Heart right ventricle (tissue), 16 donors: ENCODE measurements at places on chromosomes 7 and 10. TPM values are rescaled to one million over a fixed set of nuclear protein-coding genes. Genes with fewer than 3 reads are reported as not detected.

The LEP gene
- total RNA-seq = 0.23 TPM

- no peak for DNase-seq
Measured at GRCh38 chr10:63584725-63585035, 63.5 kb downstream of the REEP3 start.

GRCh38 chr10:124625831-124626238 lies 118.3 kb downstream of the FAM53B start:
- peak; percentile 45 for DNase-seq

The NKX1-2 gene
- total RNA-seq = not detected

The SPDYE2B gene
- total RNA-seq = not detected

- DNase-seq = no peak
Measured at GRCh38 chr7:49631071-49631815, 142.2 kb upstream of the VWC2 start.

The CLEC5A gene
- total RNA-seq = 0.17 TPM

- no peak for DNase-seq
Measured at GRCh38 chr10:26528048-26528447, 89.9 kb downstream of the APBB1IP start.

- no peak for DNase-seq
Measured at GRCh38 chr10:49050366-49050765, 65.0 kb downstream of the VSTM4 start.

- no peak for DNase-seq
Measured at GRCh38 chr7:106740806-106741205, 79.8 kb upstream of the CCDC71L start.

The STEAP1 gene
- total RNA-seq = 0.31 TPM

DNA sequence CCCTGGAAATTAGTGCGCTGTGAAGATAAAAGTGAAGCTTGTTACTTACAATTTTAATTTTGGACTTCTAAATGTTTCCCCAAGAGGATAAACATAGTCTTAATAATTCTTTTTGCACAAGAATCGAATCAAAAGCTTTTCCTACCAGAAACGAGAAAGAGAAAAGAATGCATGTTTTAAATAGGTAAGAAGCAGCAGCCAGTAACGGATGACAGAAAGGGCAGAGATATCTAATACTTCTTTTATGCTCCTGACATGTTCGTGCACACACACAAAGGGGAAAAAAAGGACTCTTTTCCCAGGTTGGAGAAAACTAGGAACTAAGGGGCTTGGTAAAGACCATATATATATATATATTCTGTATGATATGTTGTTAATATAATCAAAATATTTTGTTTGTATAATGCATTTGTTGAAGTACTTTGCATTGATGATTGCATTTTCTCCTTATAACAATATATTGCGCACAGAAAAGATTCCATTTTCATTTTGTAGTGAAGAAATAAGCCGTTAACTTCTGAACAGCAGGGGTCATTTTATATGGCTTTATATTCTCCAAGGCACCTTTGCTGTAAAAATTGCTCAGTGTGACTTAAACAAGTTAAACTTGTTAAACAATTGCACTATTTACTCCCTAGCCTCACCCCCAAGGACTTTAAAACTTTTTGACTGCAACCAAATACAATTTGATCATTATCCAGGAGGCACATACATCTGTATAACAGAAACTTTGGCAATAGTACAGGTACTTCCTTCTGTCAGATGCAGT lies 2.2 kb downstream of the PRKAR2B start:
- DNase-seq = no peak

- no peak for DNase-seq
Measured at GRCh38 chr7:151838861-151839381, 38.0 kb downstream of the PRKAG2 start.

The HMX3 gene
- total RNA-seq = not detected

The CYP3A7 gene
- total RNA-seq = not detected

GRCh38 chr10:13808556-13809391 lies 222.0 kb downstream of the PRPF18 start:
- no peak for DNase-seq

GRCh38 chr7:155483245-155483644 lies 25.3 kb downstream of the EN2 start:
- DNase-seq = no peak

The TMEM213 gene
- total RNA-seq = not detected

The ACTL6B gene
- not detected for total RNA-seq

DNA sequence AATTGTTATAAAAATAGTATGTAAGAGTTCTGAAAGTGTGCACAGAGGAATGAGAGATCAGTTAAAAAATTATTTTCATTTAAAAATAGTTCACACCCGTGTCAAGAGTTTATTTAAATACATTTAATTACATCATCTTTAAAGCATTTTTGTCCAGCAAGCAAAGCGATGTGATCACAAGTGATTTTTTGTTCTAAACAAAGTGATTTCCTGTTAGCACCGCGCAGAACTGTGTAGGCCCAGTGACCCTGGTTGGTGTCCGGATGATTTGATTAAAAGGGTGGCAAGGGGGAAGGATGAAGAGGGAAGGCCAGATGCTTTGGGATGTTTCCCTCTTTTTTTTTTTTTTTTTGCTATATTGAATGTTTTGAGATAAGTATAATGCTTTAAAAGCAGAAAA lies 227.8 kb upstream of the PITRM1 start:
- DNase-seq = no peak

DNA sequence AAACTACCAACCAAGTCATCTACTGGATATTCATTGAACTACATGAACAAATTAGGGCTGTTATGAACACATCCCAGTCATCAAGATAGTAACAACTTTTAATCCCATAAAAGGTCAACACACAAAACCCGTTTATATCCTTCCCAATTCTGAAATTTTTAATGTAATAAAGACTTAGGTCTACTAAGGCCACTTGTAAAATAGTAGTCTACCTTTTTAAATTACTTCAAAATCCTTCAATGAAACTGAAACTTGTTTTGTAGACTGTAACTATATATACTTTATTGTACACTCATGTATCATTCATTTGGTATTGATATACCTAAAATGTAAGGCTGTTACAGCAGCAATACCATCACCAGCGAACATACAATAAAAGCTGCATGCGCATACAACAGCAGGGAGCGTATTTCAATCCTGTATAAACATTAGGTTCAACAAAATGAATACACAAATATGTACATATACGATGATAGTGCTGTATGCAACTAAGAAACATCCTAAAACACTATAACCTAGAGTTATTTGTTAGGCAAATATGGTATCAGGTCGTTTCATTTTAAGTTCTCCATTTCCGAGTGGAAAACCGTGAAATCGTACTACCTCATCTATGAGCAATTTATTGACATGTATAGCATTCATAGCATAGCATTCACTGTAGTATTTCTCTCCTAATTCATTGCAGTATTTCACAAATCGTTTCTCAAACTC lies 973 bp downstream of the ATAD1 start:
- DNase-seq = no peak

The SLC39A12 gene
- not detected for total RNA-seq

The SLC26A4 gene
- total RNA-seq = 0.15 TPM

The LRIT1 gene
- total RNA-seq = not detected

DNA sequence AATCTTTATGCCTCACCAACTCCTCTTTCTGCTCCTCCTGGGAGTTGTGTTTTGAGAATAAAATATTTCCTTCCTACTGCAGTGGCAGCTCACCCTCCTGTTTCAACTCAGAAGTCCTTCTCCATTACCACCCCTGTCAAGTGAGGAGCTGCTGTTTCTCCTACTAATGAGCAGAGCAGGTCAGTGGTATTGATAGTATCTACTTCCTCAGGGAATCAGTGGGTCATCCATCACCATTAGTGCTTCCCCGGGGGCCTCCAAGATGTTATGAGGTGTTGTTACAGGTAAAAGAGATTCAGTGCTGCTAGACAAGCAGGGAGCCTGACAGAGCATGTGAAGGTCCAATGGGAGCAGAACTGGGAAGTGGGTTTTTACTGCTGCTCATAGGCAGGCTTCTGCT lies 795.2 kb downstream of the REEP3 start:
- no peak for DNase-seq
